ENCODE measurements at places on chromosomes 4 and X. TPM values are rescaled to one million over a fixed set of nuclear protein-coding genes. Genes with fewer than 3 reads are reported as not detected.

Gene VCX2
- not detected for total RNA-seq

Gene FAM149A
- total RNA-seq = 14.6 TPM

Gene PTPN13
- total RNA-seq = 44.0 TPM

Gene UGT2B17
- 0.14 TPM for total RNA-seq

Gene ADGRG4
- total RNA-seq = not detected

DNA sequence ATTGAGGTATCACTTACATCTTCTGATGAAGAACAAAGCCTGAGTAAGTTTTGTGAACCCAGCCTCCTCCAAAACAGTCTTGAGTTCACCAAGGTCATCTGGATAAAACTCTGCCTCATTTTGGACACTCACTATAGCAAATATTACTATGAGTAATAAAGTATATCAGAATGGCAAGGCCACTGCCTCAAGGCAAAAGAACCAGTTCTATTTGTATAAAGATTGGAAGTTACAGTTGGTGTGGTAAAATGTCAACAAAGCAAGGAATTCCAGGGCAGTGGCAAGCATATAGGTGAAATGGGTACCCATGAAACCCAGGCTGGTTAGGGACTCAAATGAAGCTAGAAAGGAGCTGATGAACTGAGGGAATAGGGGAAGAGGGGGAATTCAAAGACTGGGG, 2.4 kb upstream of the ARHGEF6 start:
- H3K4me3 ChIP-seq = no peak overlapping the region
- no peak for DNase-seq
- H3K27ac ChIP-seq = no peak overlapping the region
- peaks cover 7% of the 10 kb centered on the region for H3K4me1 ChIP-seq
- no peaks in the 10 kb centered on the region for H3K27me3 ChIP-seq
- H3K36me3 ChIP-seq = no peaks in the 10 kb centered on the region

DNA sequence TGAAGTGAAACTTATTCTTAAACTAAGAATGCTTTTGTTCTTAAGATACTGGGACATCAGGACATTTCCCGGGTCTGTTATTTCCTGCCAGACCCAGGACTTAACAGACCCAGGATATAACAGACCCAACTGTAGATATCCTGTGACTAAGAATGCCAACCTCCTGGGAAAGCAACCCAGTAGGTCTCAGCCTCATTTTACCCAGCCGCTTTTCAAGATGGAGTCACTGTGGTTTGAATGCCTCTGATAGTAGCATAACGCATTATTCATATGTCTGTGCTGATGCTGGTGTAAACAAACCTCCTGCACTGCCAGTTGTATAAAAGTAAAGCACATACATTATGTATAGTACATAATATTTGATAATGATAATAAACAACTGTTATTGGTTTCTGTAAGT, 185.8 kb upstream of the GPRIN3 start:
- H3K4me1 ChIP-seq = peaks cover 33% of the 10 kb centered on the region
- H3K27me3 ChIP-seq = peaks cover 2% of the 10 kb centered on the region
- no peak for DNase-seq
- peaks cover 4% of the 10 kb centered on the region for H3K36me3 ChIP-seq
- H3K4me3 ChIP-seq = no peak overlapping the region

DNA sequence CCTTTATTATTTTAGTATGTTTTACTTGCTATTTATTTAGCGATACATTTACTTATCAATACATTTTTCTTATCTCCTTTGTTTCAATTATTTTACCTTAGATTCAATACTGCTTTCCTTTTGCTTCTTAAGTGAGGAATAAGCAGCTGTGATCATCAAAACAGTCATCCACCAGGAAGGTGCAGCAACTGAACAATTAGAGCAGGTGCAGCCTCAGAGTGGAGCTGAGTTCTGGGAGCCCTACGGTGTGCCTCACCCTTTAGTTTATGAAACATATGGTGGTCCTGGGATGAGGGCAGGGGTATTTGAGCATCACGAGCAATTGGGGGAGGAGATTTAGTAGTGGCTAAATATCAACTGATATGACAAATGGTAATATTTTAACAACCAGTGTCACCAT, 111.0 kb downstream of the FRYL start:
- no peak overlapping the region for H3K4me3 ChIP-seq
- peaks cover 8% of the 10 kb centered on the region for H3K36me3 ChIP-seq
- no peak for DNase-seq
- peaks cover 33% of the 10 kb centered on the region for H3K4me1 ChIP-seq

GRCh38 chr4:139234253-139234652, 45.8 kb downstream of the MGARP start:
- H3K27ac ChIP-seq = peak overlapping the region; percentile 54
- H3K4me1 ChIP-seq = peaks cover 33% of the 10 kb centered on the region
- no peaks in the 10 kb centered on the region for H3K27me3 ChIP-seq
- no peak for DNase-seq
- no peak overlapping the region for H3K4me3 ChIP-seq

DNA sequence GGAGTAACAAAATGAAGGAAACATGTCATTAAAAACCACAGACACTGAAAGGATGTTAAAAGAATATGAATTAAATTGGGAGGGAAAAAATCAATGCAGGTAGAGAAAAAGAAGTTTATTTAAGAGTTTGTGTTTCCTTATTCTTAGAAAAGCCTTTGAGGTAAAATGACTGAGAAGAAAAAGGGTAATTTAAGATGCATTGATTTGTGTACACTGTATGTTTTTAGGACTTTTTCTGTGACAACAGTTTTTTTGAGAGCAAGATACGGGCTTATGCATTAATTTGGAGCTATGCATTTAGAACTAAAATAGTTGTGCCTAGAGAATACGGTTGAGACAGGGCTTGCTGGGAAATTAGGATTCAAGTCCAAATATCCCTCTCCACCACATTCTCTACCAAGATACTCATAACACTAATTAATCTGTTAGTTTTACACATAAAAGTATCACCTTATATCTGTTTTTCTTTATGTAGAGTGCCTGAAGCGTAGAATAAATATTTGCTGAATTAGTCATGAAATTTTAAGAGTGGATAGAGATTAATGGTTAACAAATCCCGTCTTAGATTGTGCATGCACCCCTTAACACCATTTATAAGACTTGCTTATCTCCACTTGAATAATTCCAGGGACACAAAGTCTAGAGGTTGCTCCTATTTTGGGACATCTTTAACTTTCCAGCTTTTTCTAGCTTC, 232.5 kb downstream of the PCDH7 start:
- H3K4me3 ChIP-seq = no peak overlapping the region
- no peak for DNase-seq
- no peaks in the 10 kb centered on the region for H3K36me3 ChIP-seq
- peaks cover 10% of the 10 kb centered on the region for H3K4me1 ChIP-seq
- no peak overlapping the region for H3K27ac ChIP-seq

- no peak overlapping the region for H3K27ac ChIP-seq
- no peak overlapping the region for H3K4me3 ChIP-seq
- peak; percentile 12 for DNase-seq
- no peaks in the 10 kb centered on the region for H3K27me3 ChIP-seq
Observed at GRCh38 chr4:8756816-8757215, 114.8 kb downstream of the HMX1 start.

GRCh38 chr4:99847362-99847976, 30.8 kb downstream of the DAPP1 start:
- H3K4me3 ChIP-seq = no peak overlapping the region
- H3K27ac ChIP-seq = no peak overlapping the region
- no peaks in the 10 kb centered on the region for H3K36me3 ChIP-seq
- DNase-seq = no peak

- no peak for DNase-seq
- no peaks in the 10 kb centered on the region for H3K27me3 ChIP-seq
- no peak overlapping the region for H3K27ac ChIP-seq
- peaks cover 7% of the 10 kb centered on the region for H3K4me1 ChIP-seq
- H3K36me3 ChIP-seq = no peaks in the 10 kb centered on the region
Observed at GRCh38 chr4:122163301-122163700, 11.2 kb downstream of the BLTP1 start.

DNA sequence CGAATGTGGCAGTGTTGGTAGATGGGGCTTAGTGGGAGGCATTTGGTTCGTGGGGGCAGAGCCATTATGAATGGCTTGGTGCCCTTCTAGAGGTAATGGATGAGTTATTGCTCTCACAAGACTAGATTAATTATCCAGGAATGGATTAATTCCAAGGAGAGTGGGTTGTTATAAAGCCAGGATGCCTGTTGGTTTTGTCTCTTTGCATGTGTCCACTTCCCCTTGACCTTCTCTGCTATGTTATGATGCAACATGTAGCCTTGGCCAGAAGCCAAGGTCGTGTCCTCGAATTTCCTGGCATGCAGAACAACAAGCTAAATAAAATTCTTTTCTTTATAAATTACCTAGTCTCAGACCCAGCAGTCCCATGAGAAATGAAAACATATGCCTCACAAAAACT, 111.2 kb upstream of the PLS3 start:
- no peak for DNase-seq
- peaks cover 1% of the 10 kb centered on the region for H3K27me3 ChIP-seq
- no peak overlapping the region for H3K4me3 ChIP-seq
- H3K36me3 ChIP-seq = no peaks in the 10 kb centered on the region
- H3K27ac ChIP-seq = no peak overlapping the region

GRCh38 chr4:24380957-24381665, 203.2 kb downstream of the DHX15 start:
- peaks cover 78% of the 10 kb centered on the region for H3K27me3 ChIP-seq
- no peak overlapping the region for H3K27ac ChIP-seq
- H3K4me3 ChIP-seq = no peak overlapping the region
- no peak for DNase-seq

DNA sequence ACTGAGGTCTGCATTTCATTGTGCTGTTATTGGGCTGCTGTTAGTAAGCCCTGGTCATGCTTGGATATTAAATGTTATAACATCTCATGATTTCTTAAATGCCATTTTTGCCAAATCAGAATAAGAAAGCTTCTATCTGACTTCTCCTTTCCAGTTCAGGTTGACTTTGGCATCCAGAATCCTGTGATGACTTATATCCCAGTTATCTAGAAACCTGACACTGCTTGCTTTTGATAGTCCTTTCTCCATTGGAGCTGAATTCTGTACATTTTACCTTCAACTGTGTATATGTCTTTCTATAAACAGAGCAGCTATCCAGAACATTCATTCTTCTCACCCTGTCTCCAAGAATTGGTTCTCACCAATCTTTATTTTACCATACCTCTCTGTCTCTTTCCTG, 257.7 kb upstream of the GNPDA2 start:
- H3K36me3 ChIP-seq = no peaks in the 10 kb centered on the region
- no peak overlapping the region for H3K4me3 ChIP-seq
- H3K27me3 ChIP-seq = no peaks in the 10 kb centered on the region
- DNase-seq = no peak

DNA sequence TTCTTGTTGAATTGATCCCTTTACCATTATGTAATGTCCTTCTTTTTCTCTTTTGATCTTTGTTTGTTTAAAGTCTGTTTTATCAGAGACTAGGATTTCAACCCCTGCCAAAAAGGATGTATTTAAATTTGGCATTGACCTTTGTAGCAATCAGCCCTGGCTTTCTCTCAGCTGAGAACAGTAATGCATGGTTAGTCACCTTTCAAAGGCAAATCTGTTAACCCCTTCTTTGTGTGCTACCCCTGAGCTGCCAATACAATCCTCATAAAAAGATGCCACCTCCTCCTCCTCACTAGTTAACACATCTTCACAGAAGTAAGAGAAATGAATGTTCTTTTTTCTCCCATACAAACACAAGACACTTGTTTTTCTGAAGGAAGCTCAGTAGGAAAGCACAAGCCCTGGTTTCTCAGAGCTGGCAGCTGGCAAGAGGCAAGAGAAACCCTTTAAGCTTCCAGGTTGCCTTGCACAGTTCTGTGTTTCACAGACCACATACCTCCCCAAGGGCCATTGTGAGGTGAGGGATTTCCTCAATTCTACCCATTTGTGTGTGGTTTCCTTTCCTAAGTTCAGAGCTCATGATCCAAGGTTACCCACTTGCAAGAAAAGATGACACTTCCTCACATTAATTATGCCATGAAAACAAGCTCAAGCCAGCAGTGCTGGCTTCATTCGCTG, 122.6 kb downstream of the RCHY1 start:
- peaks cover 44% of the 10 kb centered on the region for H3K27me3 ChIP-seq
- no peak overlapping the region for H3K27ac ChIP-seq
- DNase-seq = no peak
- H3K4me1 ChIP-seq = peaks cover 16% of the 10 kb centered on the region

GRCh38 chr4:56468097-56468422, 643 bp downstream of the SRP72 start:
- peak overlapping the region; percentile 93 for H3K4me3 ChIP-seq
- DNase-seq = peak; percentile 15
- peak overlapping the region; percentile 90 for H3K27ac ChIP-seq
- H3K4me1 ChIP-seq = peaks cover 34% of the 10 kb centered on the region
- H3K27me3 ChIP-seq = no peaks in the 10 kb centered on the region
- H3K36me3 ChIP-seq = peaks cover 33% of the 10 kb centered on the region

- no peaks in the 10 kb centered on the region for H3K27me3 ChIP-seq
- H3K36me3 ChIP-seq = peaks cover 11% of the 10 kb centered on the region
- no peak for DNase-seq
- no peak overlapping the region for H3K4me3 ChIP-seq
- no peak overlapping the region for H3K27ac ChIP-seq
Observed at GRCh38 chr4:171602638-171603355, 210.4 kb upstream of the GALNTL6 start.

DNA sequence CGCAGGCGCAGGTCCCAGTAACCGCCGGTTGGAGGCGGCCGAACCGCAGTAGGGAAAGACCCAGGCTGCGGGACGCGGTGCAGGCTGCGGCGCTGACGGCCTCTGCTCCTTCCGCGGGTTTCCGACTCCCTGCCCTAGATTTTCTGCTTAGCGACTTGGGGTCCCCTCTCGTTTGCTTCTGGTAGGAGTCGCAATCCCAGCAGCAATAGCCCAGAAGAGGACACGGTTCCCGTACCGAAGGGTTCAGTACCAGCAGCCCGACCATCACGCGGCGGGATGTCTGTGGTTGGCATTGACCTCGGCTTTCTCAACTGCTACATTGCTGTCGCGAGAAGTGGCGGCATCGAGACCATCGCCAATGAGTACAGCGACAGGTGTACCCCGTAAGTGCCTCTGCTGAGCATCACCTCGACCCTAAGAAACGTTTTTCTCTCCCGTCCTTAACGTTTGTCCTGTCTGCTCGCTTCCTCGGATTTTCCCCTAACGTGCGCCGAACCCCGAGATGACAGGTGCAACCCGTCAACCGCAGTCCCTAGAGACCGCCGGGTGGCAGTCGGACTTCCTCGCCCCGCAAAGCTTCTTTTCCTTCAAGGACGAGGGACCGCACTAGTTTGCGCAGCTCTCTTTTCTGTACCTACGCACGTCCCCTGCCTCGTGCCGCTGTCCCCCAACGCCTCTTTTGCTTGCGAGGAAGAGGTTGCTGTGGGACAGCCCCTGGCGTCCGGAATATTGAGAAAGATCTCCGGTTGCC, at the start of gene HSPA4L:
TSS of gene HSPA4L (plus strand) at position 48 of the 751 bp plus-strand sequence. CDS start at position 277, 229 bp downstream.
- peaks cover 56% of the 10 kb centered on the region for H3K27me3 ChIP-seq
- peak; percentile 43 for DNase-seq
- peak within 1 kb of the TSS; percentile 92 for H3K27ac ChIP-seq
- H3K4me3 ChIP-seq = peak within 1 kb of the TSS; percentile 94
- no peaks in the 10 kb centered on the region for H3K36me3 ChIP-seq
- H3K4me1 ChIP-seq = peaks cover 30% of the 10 kb centered on the region

Measured in WTC11 (cell line).